Left renal cortex interstitium (tissue), 4 donors: ENCODE measurements at places on chromosomes 5 and 9. TPM values are rescaled to one million over a fixed set of nuclear protein-coding genes. Genes with fewer than 3 reads are reported as not detected.

DNA sequence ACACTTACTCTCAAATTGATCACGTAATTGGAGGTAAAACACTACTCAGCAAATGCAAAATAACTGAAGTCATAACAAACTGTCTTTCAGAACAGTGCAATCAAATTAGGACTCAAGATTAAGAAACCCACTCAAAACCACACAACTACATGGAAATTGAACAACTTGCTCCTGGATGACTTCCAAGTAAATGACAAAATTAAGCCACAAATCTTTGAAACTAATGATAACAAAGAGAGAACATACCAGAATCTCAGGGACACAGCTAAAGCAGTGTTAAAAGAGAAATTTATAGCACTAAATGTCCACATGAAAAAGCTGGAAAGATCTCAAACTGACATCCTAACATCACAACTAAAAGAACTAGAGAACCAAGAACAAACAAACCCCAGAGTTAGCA is 540.5 kb upstream of the CDH18 start:
- no peak for DNase-seq

The KIF12 gene
- 223 TPM for polyA plus RNA-seq

GRCh38 chr9:68706363-68707201 is 1.5 kb downstream of the PIP5K1B start:
- DNase-seq: no peak

The ECM2 gene
- polyA plus RNA-seq: 15.9 TPM

GRCh38 chr5:111532886-111533582 is 20.7 kb upstream of the STARD4 start:
- no peak for DNase-seq

- peak; percentile 45 for DNase-seq
Observed at GRCh38 chr5:17216974-17217492, 398 bp upstream of the BASP1 start.

The CD72 gene
- polyA plus RNA-seq: 2.4 TPM

The CCL28 gene
- 2.6 TPM for polyA plus RNA-seq

DNA sequence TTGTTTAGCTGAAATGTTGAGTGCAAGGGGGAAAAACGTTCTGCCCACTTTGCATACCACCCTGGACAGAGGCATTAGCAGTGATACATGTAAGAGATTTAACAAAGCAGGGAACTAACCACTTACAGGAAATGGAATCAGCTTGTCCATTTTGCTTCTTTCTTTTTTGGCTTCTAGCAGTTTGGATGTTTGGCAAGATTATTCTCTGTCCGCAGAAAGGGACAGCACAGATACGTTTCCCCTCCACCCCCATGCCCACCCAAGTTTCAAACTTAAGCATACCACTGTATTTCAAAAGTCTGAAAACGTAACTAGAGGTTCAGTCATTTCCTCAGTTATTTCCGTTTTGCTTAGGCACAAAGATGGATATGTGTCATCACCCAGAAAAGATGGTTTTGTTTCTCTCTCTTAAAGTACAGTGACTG is 118.4 kb downstream of the GDNF start:
- DNase-seq: no peak

- no peak for DNase-seq
Observed at GRCh38 chr9:93575796-93576257, 557 bp upstream of the PHF2 start.

- DNase-seq: no peak
Observed at GRCh38 chr5:72296256-72296655, 23.8 kb downstream of the MRPS27 start.

GRCh38 chr9:2634153-2634552 is 12.6 kb downstream of the VLDLR start:
- DNase-seq: no peak

- DNase-seq: no peak
Observed at GRCh38 chr9:134855231-134855899, 25.2 kb upstream of the FCN2 start.

DNA sequence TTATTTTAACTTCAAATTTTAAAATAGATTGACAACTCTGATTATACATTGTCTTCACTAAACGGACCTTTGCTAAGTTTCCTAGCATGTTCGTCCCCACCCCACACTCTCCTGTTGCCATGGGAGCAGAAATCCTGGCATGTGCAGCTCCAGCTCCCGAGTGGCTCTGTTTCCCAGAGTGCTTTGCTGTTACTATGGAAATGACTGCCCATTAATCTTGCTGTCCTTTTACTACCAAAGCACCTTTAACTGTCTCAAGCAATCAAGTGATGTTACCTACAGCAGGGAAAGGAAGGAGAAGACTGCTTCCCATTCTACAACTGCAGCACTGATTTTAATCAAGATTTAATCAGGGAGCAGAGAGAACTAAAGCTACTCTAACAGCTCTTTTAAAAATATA is 212.0 kb upstream of the KIF2A start:
- DNase-seq: peak; percentile 21

- peak; percentile 46 for DNase-seq
Observed at GRCh38 chr5:122500245-122501088, 188.4 kb downstream of the SNCAIP start.

- DNase-seq: no peak
Observed at GRCh38 chr9:79014929-79015699, 556.7 kb upstream of the TLE4 start.

The PKD2L2 gene
- 0.84 TPM for polyA plus RNA-seq

The ACO1 gene
- 44.7 TPM for polyA plus RNA-seq

The SPATA31C1 gene
- 0.47 TPM for polyA plus RNA-seq

DNA sequence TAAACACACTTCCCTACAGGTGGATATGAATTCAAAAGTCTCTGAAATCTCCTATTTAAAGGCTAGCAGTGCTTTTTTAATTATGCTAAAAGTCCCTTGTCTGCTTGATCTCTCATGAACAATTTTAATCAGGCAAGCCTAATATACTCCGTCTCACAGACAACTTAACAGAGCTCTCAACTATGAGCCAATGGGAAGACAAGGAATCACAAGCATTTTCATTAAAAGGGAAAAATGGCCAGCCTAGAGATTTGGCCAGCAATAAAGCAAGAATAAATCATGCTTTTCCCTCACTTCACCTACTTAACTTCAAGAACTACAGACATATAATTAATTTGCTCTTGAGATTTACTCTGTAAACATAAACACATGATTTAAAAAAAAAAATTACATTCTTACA is 78.0 kb downstream of the RFX3 start:
- DNase-seq: no peak
